ENCODE measurements at places on chromosomes 3 and 15. TPM values are rescaled to one million over a fixed set of nuclear protein-coding genes. Genes with fewer than 3 reads are reported as not detected.

HES1 gene
- total RNA-seq: 100 TPM

STAC gene
- 7.7 TPM for total RNA-seq

GALNT15 gene
- total RNA-seq: 0.21 TPM

STRIT1 gene
- not detected for total RNA-seq

IL17RE gene
- total RNA-seq: 2.7 TPM

OCA2 gene
- total RNA-seq: 0.72 TPM

PLXND1 gene
- total RNA-seq: 5.5 TPM

DNAH12 gene
- under 0.01 TPM for total RNA-seq

NRROS gene
- total RNA-seq: not detected

GHSR gene
- total RNA-seq: not detected

DGKG gene
- total RNA-seq: not detected

GCNT3 gene
- total RNA-seq: 10.4 TPM

LINGO1 gene
- total RNA-seq: not detected

PROK2 gene
- total RNA-seq: not detected

GOLGA8T gene
- not detected for total RNA-seq

MINAR1 gene
- 0.24 TPM for total RNA-seq

SUCNR1 gene
- total RNA-seq: not detected

HCN4 gene
- not detected for total RNA-seq

VIPR1 gene
- total RNA-seq: 3.4 TPM

SETD5 gene
- 30.6 TPM for total RNA-seq

CAMP gene
- total RNA-seq: 27.3 TPM
